ENCODE measurements at places on chromosomes 5 and 9.

GRCh38 chr9:111065414-111065813 is 27.1 kb upstream of the LPAR1 start:
- no peak overlapping the region for H3K4me3 ChIP-seq
- H3K36me3 ChIP-seq = no peaks in the 10 kb centered on the region
- no peaks in the 10 kb centered on the region for H3K27me3 ChIP-seq
- no peaks in the 10 kb centered on the region for H3K4me1 ChIP-seq
- no peak for DNase-seq

DNA sequence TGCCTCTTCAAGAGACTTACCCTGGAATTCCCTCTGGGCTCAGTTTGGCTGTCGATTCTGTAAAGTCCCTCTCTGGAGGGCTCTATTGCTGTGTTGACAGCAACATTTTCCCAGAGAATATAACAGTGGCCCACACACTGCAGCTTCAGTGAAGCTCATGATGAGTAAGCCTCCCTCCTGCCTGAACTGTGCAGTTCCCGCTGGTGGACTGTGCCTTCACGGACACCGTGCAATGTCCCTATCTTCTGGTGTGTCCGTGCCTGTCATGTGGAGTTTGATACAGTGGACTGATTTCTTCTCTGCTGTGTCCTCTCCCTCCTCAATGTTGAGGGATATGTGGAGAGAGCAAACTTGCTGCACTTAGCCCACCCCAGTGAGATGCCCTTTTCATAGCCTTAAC is 109.0 kb downstream of the NTRK2 start:
- no peak overlapping the region for H3K27ac ChIP-seq
- peaks cover 18% of the 10 kb centered on the region for H3K27me3 ChIP-seq
- no peak for DNase-seq
- no peaks in the 10 kb centered on the region for H3K4me1 ChIP-seq
- H3K36me3 ChIP-seq = no peaks in the 10 kb centered on the region
- no peak overlapping the region for H3K4me3 ChIP-seq

- H3K4me3 ChIP-seq = no peak overlapping the region
- H3K36me3 ChIP-seq = peaks cover 1% of the 10 kb centered on the region
- no peaks in the 10 kb centered on the region for H3K27me3 ChIP-seq
- no peaks in the 10 kb centered on the region for H3K4me1 ChIP-seq
Measured at GRCh38 chr5:116395631-116396203, 178.9 kb downstream of the SEMA6A start.

DNA sequence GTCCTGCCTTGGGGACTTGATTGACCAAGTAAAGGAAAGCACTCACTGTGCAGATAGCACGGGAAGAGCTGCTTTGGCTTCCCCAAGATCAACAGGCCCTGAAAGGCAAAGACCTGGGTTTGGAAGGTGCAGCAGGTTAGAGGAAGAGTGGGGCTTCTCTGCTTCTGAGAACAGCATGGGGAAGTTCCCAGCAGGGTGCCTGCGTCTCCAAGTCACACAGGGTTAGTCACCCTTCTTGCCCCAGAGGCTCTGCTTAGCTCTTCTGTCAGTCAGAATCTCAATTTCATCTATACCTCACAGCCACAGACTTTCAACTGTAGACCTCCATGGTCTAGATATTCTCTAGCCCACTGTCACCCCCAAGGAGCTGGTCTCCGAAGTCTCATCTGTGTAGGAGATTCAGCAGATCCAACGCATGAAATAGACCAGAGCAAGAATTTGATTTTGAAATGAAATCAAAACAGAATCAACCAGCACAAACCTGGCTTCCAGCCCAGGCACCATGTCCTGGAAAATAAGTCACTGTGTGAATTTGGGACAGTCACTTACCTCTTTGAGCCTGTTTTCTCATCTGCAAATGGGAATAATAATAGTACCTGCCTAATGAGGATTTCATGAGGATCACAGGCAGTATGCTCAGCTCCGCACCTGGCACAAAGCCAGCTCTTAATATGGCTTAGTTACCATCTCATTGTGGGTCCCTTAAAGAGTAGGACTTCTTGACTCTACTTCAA is 64.0 kb downstream of the SFXN1 start:
- no peak overlapping the region for H3K4me3 ChIP-seq
- H3K36me3 ChIP-seq = no peaks in the 10 kb centered on the region
- DNase-seq = no peak
- H3K4me1 ChIP-seq = peaks cover 8% of the 10 kb centered on the region
- H3K27ac ChIP-seq = no peak overlapping the region

DNA sequence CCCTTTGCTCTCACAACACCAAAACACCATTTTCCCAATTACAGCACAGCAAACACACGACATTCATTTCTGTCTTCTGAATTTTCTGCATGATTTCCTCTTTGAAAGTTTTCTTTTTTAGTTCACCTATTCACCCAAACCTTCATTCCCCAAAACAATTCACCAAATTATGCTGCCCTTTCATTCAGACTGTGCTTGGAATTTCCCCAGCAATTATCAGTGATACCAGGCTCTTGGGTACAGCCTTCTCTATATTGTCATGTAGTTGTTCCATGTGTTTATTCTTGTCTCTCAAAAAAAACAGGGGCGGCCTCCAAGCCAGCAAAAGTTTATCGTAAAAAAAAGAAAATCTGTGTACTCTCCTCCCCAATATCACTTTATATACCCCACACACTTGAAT is 9.0 kb upstream of the LIX1 start:
- H3K36me3 ChIP-seq = no peaks in the 10 kb centered on the region
- no peak for DNase-seq
- H3K27me3 ChIP-seq = no peaks in the 10 kb centered on the region
- no peaks in the 10 kb centered on the region for H3K4me1 ChIP-seq
- H3K4me3 ChIP-seq = no peak overlapping the region
- H3K27ac ChIP-seq = no peak overlapping the region

- no peak for DNase-seq
- peaks cover 6% of the 10 kb centered on the region for H3K4me1 ChIP-seq
- H3K27me3 ChIP-seq = no peaks in the 10 kb centered on the region
- H3K27ac ChIP-seq = no peak overlapping the region
Measured at GRCh38 chr9:35907711-35908503, 1.4 kb upstream of the SPAAR start.

DNA sequence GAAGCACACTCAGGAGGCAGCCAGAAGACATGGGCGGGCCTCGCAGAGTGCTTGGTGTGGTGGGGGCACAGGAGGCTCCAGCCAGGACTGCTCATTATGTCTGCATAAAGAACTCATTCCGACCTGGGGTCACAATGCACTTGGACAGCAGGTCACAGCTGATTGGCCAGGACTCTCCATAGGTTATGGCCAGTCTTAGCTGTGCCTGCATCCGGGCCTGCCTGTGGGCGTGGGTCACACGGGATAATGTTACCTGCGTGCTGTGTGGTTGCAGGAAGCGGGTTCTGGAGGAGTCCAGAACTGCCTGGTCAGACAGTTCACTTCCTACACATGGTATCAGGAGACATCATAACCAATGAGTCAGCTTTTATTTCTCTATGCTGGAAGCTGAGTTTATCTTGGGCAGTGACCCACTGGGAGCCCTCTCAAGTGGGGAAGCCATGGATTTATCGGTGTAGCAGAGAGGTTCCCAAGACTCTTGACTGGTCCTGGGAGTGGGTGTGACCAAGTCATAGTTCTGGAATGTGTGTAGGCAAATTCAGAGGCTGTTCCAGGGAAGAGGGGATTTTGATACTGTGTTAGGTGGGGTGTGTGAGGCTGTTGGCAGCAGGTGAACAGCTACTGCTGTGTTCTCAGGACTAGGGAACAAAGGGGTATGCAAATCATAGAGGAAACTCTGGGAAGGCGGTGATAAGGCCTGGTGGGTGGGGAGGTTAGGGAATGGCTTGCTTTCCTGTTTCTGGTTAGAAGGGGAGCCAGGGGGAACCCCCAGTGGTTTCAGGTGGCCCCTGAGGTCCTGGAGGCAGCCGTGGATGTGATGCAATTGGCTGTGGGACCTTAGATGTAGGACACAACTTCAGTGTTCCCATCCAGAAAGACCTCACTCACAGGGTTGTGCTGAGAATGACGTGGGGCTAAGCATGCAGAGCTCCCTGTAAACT is 51.3 kb downstream of the ARHGEF37 start:
- H3K27me3 ChIP-seq = no peaks in the 10 kb centered on the region
- H3K4me1 ChIP-seq = no peaks in the 10 kb centered on the region
- no peak overlapping the region for H3K27ac ChIP-seq
- DNase-seq = no peak

DNA sequence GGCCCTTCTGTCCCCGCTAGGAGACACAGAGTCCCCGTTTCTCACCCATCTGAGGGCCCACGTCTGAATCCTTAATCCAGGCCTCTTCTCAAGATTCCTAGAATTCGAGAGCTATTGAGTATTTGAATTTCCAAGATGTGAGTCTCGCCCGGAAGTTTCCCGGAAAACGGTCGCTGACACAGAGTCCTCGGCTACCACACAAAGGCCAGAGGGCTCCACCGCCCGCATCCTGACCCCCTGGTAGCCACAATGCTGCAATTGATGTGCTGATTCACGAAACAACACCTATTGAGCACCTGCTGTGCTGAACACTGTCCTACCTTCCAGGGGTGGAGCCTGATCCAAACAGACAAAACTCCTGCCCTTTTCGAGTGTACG is 670 bp upstream of the FBP1 start:
- peak overlapping the region; percentile 84 for H3K4me3 ChIP-seq
- DNase-seq = no peak
- peak overlapping the region; percentile 92 for H3K27ac ChIP-seq

Data from central memory CD8-positive, alpha-beta T cell (primary cell).